ENCODE measurements at places on chromosomes 5 and 9.
A peak's percentile ranks its signal among the peaks of the same experiment; 100 is the strongest.

- DNase-seq: no peak
These were observed 68.5 kb downstream of the FRMD3 start for GRCh38 chr9:83469722-83470121.

DNA sequence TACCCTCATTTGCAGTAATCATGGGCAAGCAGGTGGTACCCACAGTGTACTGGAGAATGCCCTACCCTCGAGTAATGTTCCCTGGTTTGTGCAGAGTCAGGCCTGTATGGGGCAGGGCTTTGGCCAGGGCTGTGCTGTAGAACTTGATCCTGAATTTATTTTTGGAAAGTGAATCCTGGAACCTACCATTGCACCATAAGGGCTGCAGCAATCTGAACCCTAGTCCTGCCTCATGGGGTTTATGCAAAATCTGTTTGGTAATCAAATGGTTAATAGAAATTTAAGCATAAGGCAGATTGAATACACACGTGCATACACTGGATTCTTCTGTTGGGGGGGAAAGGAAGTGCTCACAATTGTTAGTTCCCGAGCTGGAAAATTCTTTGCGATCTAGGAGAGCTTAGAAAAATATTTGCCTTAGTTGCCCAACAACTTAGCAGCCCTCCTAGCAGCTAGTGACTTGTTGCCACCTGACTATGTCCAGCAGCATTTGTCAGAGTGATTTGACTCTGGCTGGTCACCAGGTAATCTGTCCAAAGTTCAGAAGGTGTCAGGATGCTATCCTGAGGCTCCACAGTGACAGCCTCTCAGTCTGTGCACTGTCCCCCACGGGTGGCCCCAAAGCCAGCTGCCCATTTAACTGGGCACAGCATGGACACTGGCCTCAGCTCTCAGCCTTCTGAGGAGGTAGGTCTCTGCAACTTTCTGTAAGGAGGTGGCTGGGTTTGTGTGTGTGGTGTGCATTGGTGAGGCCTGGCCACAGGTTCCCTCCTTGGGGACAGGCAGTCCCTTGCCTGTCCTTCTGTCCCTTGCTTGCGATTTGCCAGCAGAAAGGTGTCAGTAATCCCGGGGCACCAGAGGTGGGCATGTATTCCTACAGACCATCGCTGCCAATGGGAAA, 8.3 kb downstream of the MVB12B start:
- no peak for DNase-seq

- DNase-seq: peak; percentile 27
These were observed 482.6 kb downstream of the ZNF608 start for GRCh38 chr5:124263680-124264491.

DNA sequence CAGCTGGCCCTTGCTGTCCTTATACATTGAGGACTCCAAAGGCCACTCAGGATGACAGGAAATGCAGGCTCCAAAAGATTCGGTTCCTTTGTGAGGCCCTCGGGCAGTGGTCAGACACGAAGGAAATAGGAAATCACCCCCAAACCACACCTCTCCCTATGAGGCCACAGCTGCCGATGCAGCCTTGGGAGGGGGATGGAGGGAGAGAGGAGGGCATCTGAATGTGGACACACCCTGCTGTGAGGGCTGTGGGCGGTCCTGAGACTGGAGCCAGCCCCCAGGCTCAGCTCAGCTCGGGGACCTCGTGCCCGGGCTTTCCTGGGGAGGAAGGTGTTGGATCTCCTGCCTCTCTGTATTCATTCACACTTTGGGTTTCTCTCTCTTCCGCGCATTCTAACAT, 2.7 kb upstream of the CLPTM1L start:
- no peak for DNase-seq

DNA sequence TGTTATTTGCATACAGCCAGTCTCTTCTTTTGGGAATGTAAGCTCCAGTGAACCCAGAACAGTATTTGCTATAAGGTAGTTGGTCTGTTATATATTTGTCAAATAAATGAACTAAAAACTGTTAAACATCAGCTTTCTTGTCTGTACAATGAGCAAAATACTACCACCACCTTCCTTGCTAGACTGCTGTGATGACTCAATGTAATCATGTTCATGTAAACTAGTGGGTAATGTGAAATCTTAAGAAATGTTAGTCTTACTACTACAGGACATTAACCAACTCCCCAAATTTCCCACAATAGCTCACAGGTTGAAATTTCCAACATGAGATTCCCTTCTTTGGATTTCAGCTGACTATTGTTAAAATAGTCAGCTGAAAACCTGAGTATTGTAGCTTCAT, 176.1 kb downstream of the TRPM3 start:
- no peak for DNase-seq

DNA sequence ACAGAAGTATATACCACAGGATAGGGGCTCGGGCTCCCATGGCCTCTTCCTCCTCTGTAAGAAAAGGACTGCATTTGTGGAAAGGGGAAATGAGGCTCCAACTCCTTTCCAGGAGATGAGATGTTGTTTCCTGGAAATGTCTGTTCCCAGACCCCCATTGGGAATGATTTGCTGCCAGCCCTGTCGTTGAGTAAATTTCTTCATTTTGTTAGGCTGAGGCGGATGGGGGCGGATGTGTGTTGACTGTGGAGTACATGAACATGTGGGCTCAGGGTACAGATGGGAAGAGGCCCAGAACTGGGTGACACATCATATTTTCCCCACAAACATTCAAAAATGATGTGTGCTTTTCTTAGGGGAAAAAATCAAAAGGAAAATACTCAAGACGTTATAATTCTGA, 28.8 kb upstream of the TNFAIP8 start:
- DNase-seq: no peak

Measured in stomach (tissue), 19 donors.